ENCODE measurements at places on chromosomes 3 and 15.

DNA sequence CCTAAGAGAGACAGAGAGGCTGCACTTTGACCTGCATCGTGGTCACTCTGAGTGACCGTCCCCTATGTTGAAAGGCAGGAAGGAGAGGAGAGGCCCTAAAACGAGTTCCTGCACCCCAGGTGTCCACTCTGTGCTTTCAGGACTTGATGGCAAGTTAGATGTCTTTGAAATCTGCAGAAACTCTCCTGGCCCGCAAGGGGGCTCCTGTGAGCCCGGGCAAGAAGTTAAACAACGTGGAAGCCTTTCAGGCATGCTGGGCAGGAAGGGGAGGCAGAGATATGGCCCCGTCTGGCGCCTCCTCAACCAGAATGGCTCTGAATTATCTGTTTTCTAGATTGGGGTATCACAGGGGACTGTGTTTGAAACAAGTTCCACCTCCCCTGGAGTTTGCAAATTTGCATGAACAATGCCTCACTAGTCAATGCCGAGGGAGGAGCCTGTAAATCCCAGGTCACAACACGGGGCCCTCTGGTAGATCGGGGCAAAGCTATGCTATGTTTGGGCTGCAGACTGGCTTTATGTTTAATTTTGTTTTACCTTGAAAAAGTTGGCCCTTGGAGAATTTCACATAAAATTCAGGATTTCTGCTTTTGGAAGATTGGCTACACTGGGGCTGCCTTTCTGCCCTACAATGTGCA lies 9.8 kb downstream of the CTXND1 start:
- peak; percentile 37 for ATAC-seq

DNA sequence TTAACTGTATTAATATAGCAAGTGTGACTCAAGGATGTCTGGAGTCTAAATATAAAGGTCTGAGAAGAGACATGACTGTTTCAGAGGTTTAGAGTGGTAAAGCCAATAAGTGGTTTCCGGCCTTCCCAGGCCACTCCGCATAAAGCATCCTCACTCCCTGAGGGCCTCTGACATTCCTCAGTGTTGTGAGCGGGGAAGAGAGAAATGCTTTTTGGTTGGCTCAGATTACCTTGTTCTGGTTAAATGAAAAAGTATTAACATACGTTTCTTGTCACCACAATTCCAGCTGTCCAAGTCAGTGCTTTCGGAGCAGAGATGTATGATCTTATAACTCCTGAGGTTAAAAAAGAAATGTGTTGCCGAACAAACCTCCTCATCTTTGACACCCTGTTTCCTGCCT lies 103.8 kb downstream of the RBMS3 start:
- no peak for ATAC-seq

DNA sequence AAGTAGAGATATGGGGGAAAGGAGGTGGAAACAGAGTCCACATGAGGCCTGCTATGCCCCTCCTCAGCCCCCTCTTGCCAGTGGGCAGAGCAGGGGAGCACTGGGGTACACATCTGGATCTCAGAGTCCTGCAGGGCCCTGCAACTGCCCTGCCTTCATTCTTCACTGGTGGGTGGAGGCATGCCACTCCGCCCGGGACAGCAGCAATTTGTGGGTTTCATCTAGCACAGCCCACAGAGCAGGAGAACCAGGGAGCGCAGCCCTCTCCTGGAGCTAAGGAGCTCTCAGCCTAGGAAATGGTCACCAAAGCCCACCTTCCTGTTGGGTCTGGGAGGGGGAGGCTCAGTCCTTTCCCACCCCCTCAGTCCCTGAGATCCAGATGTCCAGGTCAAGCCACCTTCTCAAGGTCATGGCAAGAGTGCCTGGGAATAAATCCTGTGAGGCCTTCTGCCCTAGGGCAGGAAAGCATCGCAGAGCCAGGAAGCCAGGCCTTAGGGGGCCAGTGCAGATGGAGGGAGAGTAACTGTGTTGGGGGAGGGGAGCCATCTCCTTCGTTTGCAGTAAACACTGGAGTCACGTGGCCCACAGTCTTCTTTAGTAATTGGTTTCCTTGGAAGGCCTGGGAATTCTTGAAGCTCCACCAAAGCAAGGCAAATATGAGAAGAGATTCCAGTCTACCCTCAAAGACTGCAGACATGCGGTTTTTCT lies 31.0 kb downstream of the ANP32A start:
- no peak for ATAC-seq

- no peak for ATAC-seq
Observed at GRCh38 chr3:31472479-31473390, 60.0 kb upstream of the STT3B start.

DNA sequence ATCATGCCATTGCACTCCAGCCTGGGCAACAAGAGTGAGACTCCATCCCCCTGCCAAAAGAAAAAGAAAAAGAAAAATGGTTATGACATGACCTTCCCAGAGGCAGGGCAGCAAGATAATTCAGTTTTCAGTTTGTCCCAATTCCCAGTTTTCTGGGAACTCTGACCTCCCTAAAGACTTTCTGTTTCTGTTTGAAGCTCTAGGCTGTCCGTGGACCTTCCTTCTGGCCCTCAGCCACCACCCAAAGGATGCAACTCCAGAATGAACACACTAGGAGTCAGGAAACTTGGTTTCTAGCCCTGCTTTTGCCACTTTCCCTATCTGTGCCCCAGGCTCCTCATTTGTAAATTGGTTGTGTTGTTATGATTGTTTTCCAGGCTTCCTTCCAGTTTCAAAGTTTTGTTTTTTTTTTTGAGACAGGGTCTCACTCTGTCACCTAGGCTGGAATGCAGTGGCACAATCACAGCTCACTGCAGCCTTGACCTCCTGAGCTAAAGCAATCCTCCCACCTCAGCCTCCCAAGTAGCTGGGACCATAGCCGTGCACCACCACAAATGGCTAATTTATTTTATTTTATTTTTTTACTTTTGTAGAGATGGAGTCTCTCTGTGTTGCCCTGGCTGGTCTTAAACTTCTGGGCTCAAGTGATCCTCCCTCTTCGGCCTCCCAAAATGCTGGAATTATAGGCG lies 68.6 kb downstream of the CDC25A start:
- ATAC-seq: no peak

DNA sequence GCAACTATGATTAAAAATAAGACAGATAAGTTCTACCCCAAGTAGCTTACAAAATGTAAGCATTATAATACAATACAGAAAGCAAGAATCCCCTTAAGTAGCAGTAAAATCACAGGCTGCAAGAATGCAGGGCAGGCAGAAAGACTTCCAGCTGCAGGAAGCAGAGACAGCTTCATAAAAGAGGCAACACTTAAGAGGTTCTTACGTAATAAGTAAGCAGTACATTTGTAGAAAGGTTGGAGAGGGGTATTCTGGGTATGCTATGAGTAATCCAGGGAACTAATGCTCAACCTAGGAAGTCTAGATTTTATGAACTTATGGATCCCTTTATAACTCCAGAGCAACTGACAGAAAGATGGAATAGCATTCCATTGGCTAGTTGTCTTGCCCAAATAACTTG lies 151.6 kb downstream of the IL5RA start:
- ATAC-seq: no peak

- no peak for ATAC-seq
Observed at GRCh38 chr3:112017091-112017490, 17.4 kb upstream of the TMPRSS7 start.

DNA sequence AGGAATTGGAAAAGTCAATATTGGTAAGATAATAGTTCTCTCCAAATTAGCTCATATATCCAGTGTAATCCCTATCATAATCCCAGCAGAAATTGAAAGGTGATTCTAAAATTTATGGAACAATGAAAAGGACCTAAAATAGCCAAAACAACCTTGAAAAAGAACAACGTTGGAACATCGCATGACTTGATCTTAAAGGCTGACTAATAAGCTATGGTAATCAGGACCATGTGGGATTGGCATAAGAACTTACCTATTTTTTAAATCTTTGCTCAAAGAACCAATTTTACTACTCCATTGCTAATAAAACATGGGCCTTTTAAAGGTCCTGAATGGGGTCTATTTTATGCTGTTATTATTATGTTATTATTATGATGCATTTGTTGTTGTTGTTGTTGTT lies 40.9 kb downstream of the B3GNT5 start:
- no peak for ATAC-seq

DNA sequence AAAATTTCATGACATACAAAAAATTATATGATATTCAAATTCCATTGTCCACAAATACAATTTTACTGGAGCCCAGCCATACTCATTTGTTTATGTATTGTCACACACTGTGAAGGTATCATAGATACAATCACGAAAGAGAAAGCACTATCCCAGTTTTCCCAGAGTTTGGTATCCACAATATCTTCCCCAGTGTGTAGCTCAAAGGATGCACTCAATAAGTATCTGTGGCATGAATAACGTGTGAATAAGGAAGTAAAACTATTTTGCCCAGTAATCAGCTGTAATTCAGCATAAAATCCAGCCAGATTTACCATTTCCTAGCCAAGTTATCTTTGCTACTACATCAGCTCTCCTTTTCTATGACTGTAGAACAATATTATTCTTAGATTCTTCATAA lies 131.3 kb upstream of the KCNMB2 start:
- no peak for ATAC-seq

DNA sequence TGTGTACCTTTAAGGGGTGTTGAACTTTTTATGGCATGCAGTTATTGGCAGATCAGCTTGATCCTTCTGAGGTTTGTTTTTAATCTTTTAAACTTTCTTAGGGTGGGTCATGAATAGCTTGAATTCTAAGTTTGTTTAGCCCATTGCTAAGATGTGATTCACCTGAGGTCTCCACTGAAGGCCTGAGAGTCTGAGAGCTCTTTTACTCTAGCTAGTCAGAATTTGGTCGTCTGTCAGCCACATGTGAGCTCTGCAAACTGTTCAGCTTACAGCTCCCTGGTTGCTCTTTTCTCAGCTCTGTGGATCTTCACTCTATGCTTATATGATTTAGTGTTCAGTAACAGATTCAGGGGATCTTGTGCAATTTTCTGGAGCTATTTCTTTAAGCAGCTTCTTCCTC lies 161.3 kb downstream of the ABHD5 start:
- no peak for ATAC-seq

- ATAC-seq: peak; percentile 61
Observed at GRCh38 chr3:43998836-43999727, 242.6 kb upstream of the TOPAZ1 start.

GRCh38 chr3:44628716-44629115 lies 3.9 kb downstream of the ZNF197 start:
- no peak for ATAC-seq

DNA sequence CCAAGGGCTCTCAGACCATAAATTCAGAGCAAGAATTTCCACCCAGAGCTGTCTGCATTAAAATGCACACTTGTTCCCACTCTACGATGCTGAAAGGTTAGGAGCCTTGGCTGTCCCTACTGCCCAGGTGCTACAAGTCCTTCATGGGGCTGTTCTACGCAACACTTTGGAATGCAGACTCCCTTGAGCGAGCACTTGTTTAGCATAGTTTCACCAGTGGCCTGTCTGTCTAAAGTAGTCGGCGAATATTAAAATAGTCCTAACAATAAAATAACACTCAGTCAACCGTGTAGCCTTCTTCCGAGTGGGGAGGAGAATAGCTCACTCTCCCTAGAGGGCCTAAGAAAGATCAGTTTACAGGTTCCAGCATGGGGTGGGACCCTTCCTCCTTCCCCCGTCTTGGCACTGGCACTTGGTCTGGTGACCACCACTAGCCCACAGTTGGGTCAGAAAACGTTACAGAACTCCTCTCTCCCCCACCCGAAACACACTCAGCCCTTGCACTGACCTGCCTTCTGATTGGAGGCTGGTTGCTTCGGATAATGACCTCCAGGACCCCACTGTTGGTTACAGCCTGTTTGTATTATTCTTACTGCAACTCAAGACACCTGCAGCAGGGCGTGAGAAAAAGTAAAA lies at the start of gene CLDN16:
Gene CLDN16, plus strand, starts transcription at position 586 of the 636 bp plus-strand sequence. CDS start 167 bp downstream, outside the sequence.
- no peak for ATAC-seq

DNA sequence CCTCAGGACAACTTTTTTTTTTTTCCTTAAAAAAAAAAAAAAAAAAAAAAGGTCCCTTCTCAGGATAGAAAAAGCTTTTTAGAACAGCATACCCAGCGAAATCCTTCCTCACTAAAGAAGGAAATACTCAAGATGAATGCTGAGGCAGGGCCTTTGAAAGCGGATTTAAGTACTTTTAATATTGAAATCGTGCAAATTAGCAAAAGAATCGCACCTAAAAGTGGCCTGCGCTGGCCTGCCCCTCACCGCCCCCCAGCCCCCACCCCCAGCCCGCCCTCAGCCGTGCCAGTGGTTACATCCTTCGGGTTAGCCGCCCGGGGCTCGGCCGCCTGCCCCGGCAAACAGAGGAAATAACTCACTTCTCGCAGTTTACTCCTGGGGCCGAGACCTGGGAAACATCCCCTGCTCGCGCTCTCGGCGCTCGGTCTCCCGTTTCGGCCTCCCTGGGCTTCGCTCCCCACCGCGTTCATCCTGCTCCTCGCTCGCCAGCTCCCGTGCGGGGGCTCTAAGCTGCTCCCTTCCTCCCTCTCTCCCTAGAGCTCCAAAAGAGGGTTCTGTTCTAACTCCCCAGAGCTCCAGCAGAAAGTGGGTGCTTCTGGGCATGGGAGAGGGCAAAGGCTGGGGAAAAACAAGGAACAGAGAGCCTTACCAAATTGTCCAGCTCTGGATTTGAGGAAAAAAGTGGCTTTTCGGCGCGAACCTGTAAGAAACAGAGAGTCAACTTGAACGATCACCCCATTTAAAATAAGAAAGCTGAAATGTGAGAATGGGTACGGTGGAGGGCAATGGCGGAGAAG lies 5.2 kb downstream of the MEIS2 start:
- ATAC-seq: no peak

DNA sequence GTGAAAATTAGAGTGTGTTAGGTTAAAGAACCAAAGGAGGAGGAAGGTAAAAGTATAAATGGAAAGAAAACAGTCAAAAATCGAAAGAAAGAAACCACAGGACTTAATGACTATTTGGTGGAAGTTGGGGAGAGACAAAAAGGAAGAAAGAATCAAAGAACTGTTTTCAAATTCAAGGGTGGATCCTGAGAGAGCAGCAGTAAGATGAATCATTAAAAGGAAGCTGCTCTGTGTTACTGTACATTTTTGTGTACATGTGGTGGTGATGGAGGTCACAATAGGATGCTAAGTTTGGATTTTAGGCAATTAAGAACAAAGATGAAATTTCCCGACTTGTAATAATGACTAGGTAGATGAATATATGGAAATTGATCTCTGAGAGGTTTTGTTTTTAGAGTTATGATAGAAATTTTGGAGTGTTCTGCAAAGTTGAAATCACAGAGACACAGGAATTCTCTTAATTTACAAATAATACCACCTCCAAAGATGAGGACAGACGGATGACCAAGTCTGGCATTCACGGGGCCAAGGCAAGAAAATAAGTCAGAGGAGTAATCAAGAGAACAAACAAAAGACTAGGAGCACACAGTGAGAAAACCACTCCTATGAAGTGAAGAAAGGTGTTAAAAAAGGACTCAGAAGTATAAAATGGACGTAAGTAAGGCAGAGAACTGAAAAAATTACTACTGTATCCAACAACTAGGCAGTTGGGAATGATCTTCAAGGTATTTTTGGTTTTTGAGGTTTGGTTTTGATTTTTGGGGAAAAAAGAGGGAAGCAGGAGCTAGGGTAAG lies 7.1 kb downstream of the DHX36 start:
- no peak for ATAC-seq

- ATAC-seq: no peak
Observed at GRCh38 chr15:41876007-41876406, 17.8 kb downstream of the SPTBN5 start.

GRCh38 chr3:69563981-69564380 lies 175.3 kb upstream of the MITF start:
- ATAC-seq: no peak

- no peak for ATAC-seq
Observed at GRCh38 chr3:15329046-15330005, 3.1 kb downstream of the SH3BP5 start.
